ENCODE measurements at places on chromosomes 4 and X. TPM values are rescaled to one million over a fixed set of nuclear protein-coding genes. Genes with fewer than 3 reads are reported as not detected.

PDZD4 gene
- not detected for polyA plus RNA-seq

GRCh38 chrX:77436271-77436670 lies 10.9 kb upstream of the FGF16 start:
- DNase-seq, result no peak
- H3K36me3 ChIP-seq, result no peaks in the 10 kb centered on the region
- H3K4me3 ChIP-seq, result no peak overlapping the region
- H3K27ac ChIP-seq, result no peak overlapping the region
- no peaks in the 10 kb centered on the region for H3K4me1 ChIP-seq

GRCh38 chrX:47278691-47279090 lies 45.9 kb downstream of the USP11 start:
- no peak overlapping the region for H3K4me3 ChIP-seq
- H3K36me3 ChIP-seq, result no peaks in the 10 kb centered on the region
- no peaks in the 10 kb centered on the region for H3K27me3 ChIP-seq
- no peaks in the 10 kb centered on the region for H3K4me1 ChIP-seq

- no peaks in the 10 kb centered on the region for H3K4me1 ChIP-seq
- DNase-seq, result no peak
- H3K27ac ChIP-seq, result no peak overlapping the region
- H3K36me3 ChIP-seq, result no peaks in the 10 kb centered on the region
- H3K4me3 ChIP-seq, result no peak overlapping the region
These were observed 54.6 kb upstream of the TENM3 start for GRCh38 chr4:182188622-182189021.

DNA sequence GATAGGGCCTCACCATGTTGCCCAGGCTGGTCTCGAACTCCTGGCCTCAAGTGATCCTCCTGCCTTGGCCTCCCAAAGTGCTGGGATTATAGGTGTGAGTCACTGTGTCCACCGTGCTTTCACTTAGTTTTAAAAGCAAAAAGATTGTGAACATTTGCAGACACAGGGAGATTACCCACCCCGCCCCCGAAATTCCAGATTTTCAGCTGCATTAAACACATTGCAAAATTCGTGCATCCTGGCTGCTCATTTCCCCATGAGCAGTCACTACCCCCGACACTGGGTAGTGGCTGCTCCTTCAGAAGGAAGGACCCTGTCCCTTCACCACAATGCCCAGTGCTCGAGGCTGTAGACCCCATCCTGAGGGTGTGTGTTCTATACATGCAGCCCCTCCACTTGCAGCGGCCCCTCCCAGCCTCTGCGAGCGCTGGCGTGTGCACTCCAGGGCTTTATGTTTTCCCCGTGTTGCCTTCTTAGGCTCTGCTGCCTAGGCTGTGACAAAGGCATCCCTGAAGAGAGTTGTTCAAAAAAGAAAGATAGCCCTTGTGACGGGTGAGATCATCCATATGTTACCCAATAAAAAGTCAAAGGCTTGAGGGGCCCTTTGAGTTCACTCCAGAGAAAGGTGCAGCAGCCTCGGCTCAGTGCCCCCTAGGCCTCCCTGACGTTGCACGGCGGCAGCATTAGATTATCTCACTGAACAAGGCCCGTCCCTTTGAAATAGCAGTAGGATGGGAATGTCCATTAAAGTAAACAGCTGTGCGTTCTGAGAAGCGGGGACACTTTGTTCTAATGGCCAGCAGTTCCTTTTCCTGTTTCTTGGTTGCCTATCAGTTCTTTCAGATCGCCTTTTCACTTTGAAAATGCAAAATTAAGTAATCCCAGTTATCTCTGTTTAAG lies 71.6 kb downstream of the SHROOM2 start:
- H3K36me3 ChIP-seq, result peaks cover under 1% of the 10 kb centered on the region
- H3K27me3 ChIP-seq, result peaks cover 12% of the 10 kb centered on the region
- H3K4me3 ChIP-seq, result no peak overlapping the region
- no peak overlapping the region for H3K27ac ChIP-seq
